ENCODE measurements at places on chromosomes 3 and 15.

DNA sequence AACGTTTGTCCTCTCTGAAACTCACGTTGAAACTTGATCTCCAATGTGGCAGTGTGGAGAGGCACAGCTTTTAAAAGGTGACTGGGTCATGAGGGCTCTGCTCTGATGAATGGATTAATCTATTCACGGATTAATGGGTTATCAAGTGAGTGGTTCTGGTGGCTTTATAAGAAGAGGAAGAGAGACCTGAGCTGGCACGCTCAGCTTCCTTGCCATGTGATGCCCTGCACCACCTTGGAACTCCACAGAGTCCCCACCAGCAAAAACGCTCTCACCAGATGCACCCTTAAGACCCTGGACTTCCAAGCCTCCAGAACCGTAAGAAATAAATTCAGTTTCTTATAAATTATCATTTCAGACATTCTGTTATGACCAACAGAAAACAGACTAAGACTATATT is 2.6 kb downstream of the PPP1R2 start:
- DNase-seq, result no peak

- no peak for DNase-seq
These were observed 419.9 kb upstream of the RARB start for GRCh38 chr3:25007974-25008658.

GRCh38 chr3:119630128-119630879 is 30.1 kb downstream of the POPDC2 start:
- DNase-seq, result no peak

- no peak for DNase-seq
These were observed 43.0 kb upstream of the ABI3BP start for GRCh38 chr3:101036213-101036618.

DNA sequence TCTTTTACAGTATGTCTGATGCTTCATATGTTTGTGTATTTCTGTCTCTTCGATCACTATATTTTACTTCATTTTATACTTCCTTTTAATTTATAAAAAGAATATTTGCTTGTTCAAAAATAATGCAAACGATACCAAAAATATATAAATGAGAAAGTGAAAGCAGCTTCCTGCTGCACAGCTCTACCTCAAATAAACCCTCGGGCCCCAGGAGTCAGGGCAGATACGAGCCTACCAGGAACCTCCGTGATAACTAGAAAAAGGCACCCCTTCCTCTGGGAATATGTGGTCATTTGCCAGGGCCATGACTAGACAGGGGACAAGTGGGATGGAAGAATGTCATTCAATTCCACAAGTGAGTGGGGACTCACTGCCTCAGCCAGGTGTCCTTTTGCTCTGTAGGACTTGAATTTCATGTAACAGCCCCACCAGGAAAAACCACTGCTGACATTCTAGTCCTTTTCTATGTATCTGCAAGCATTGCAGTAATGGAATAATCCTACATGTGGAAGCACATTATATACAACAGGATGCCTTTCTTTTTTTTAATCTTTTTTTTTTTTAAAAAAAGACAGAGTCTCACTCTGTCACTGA is 133.3 kb downstream of the SUCLG2 start:
- no peak for DNase-seq

DNA sequence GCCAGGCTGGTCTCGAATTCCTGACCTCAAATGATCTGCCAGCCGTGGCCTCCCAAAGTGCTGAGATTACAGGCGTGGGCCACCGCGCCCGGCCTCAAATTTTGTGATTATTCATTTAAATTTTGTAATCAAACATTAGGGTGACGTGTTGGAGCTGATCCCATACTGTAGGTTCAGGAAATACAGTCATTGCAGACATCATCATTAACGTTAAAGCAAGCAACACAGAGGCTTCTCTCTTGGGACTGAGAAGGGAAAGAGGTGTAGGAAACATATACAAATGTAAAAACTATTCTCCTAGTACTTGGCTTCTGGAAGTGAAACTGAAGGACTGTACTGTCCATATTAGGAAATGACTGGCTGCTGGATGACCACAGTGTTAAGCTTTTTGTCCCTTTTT is 11.1 kb upstream of the ARID3B start:
- no peak for DNase-seq

DNA sequence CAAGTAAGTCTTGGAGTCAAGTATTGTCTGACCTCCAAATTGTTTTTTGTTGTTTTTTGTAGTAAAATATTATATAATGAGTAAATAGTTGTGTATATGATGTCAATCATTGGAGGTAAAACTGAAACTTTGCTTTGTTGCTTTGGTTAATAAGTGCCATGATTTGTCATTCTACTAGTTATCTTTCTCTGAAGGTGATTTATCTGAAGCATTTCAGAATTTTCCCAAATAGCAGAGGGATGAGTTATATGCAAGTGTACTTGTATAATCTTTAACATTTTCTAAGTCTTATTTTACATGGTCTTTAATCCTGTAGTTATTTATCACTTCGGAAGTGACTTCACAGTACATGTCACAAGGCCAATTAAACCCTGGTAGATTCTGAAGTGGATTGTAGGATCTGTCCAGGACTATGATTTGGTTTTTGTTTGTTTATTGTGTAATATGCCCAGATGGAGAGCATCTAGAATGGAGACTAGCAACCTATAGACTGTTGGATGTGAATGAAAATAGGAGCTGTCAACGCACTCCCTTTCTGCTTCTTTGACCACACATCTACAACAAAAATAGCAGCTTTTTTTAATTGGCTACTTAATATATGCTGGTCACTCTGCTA is 93.1 kb upstream of the SAMMSON start:
- no peak for DNase-seq

GRCh38 chr3:50179710-50180109 is 11.7 kb upstream of the GNAT1 start:
- no peak for DNase-seq

DNA sequence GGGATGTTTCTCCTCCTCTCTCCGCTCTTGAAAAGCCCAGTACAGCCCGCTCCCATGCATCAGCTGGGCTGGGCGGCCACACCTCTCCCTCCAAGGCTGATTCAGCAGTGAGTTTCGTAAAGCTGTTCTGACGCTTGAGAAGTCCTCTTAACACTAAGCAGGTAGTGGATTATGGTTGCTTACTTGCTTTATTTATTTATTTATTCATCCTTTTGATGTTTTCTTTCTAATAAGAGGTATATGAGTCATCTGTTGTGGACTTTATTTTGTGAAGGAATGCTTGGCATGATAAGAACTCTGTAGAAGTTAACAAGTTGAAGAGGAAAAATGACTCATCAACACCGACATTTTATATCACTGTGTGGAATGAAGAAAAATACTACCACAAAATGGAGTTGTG is 285.0 kb downstream of the SQOR start:
- no peak for DNase-seq

DNA sequence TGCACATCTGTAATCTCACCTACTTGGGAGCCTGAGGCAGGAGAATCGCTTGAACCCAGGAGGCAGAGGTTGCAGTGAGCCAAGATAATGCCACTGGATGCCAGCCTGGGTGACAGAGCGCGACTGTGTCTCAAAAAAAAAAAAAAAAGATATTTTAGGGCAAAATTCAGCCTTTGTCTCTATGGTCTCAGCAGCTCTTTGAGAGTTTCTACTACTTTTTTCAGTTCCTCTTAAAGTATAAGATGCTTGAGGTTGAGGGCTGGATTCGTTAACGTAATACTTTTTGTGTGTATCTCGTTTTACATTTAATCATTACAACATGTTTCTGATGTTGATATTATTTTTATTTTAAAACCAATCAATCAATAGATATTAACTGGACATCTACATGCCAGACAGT is 381.2 kb upstream of the TBL1XR1 start:
- DNase-seq, result no peak

GRCh38 chr3:171799501-171799900 is 10.8 kb downstream of the PLD1 start:
- DNase-seq, result no peak

DNA sequence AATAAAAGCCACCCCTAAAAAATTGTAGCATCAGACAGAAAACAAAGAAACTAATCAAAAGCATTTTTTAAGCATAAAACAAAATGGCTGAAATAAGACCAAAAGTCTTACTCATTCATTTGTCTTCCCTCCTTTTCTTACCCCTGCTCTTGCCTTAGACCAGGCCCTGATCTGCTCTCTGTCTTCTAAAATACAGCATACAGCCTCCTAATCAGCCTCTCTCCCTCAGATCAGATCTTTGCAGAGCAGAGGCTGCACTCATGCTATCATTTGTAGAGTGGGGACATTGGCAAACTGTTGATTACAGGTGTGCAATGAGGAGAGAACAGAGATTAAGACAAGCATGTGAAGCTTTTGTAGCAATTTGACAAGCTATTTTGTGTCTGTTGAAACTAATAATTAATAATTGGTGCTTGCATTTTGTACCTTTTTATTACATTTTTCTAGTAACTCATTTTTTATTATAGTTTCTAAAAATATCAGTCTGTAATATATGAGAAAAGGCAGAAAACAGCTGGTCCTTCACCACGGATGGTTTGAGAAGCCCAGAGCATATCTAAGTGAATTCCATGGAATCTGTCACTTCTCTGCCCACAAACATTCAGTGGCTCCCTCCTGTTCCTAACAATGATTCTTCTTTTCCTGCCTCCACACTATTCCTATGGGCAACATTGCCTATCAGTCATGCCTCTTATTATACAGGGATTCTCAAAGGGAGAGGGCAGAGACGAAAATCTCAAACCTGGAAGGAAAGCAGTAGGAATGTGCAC is 286.2 kb upstream of the STT3B start:
- no peak for DNase-seq

GRCh38 chr3:194983620-194984019 is 287.3 kb downstream of the XXYLT1 start:
- DNase-seq, result no peak

DNA sequence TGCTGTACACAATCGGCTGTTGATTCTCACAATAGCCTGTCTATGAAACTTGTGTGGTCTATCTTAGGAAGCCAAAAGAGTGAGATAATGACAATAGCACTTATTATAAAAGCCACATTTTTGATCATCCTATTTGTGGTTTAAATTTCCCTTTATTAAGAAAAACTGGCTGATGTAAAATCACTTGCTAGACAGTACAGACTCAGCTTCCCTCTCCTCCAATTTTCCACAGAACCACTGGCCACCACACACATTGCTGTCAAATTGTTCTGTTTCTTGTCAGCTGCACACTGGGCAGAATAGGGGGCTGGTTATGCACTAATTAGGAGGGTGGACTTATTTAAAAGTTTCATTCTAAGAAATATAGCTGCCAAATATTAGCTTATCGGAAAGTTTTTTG is 425.9 kb downstream of the EPHA3 start:
- DNase-seq, result no peak

DNA sequence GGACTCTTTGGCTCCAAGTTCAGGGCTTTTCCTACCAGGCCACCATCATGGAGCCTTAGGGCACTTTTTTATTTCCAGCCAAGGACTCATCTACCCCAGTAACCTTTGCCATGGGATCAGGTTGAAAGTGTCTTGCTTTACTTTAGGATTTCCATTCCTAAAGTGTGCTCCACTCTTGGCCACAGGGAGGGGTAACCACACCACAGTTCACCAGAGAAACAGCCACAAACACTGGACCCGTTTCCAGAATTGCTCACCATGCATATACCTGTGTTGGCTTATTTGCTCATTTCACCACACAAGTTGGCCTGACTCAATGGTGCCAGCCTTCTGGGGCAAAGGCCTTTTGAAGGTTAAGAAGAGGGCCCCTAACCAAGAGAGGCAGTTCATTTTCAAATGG is 70.6 kb upstream of the RAD18 start:
- no peak for DNase-seq

DNA sequence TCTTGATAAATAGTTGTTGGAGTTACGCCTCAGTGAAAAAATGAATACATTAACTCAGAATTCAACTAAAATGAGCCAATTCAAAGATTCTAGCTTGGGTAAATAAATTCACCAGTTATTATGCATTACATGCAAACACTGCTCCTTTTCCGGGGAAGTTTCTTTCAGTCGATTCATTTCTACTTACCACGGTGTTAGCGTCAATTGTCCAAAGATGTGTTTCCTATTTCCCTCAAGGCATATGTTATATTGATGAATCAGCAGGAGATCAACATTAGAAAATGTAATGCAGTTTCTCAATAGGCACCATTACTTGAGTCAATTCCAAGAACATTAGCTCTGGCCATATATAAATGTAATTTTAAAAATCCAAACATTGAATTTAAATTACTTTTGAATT is 517.7 kb downstream of the OTOL1 start:
- peak; percentile 57 for DNase-seq

DNA sequence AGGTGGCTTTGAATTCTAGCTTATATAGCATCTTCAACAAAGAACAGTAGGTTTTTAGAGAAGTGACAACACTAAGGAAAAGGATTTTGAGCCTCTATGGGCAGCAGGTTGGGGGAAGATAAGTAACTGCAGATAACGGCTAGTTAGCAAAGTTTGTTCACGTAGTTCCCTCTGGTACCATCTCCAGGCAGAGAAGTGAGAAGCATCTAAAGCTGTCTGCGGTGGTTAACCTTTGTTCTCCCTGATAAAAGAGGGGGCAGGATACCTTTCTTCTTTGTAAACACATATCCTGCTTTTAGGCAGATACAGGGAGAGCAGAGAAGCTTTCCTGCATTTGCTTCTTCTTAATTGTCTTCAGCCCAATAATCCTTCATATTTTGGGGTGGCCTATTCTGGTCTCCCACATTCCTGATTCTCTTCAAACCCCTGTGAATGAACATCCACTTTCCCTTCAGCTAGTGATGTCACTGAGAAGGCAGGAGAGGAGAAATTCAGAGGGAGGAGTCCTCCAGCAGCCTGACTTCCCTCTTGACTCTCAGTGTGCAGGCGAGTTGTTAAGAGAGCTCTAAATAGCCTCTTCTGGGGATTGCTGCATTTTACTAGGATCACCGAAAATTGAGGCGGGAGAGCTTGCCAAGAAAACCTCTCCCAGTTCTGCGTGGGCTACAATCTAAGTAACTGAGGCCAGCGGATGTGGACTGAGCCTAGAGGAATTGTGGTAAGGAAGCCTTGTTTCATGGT is 393.7 kb upstream of the C2CD4B start:
- DNase-seq, result no peak

DNA sequence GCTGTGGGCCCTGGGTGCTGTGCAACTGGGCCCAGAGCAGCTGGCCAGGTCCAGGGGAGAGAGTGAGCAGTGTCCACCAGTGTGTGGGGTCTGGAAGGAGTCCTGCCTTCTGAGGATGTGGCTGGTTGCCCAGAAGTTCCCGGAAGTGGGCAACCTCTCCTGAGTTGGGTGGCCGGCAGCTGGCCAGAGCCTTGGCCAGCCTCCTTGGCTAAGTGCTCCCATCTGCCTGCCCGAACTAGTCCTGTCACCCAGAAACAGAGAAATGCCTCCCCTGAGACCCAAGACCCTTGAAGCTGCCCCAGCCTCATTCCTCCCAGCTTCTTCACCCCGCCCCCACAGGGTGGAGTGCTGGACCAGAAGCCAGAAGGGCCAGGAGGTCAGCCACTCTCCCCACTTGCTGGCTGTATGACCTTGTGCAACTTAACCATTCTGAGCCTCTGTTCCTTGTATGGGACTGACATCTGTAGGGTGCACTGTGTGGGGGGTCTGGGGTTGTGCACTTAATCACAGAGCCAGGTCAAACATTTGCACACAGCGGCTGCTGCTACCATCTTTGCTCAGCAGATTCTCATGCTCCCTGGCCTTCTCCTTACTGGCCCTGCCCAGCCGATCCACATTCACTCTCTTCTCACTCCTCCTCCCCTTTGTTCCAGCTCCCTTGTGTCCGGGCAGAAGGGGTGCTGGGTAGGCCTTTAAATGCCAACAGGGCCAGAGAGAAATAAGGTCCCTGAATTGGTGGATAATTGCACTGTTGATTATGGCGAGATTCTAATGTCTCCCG is 7.5 kb upstream of the ALAS1 start:
- DNase-seq, result no peak

GRCh38 chr3:69005071-69005790 is 8.3 kb downstream of the EOGT start:
- no peak for DNase-seq

GRCh38 chr15:73723191-73723590 is 30.0 kb downstream of the INSYN1 start:
- no peak for DNase-seq

GRCh38 chr15:43794269-43795037 is 2.3 kb downstream of the SERF2 start:
- no peak for DNase-seq

Data from NCI-H1930 (cell line).